ENCODE measurements at places on chromosomes 3 and 15. TPM values are rescaled to one million over a fixed set of nuclear protein-coding genes. Genes with fewer than 3 reads are reported as not detected.

CDCP1 gene
- total RNA-seq, result 75.7 TPM

TIGIT gene
- not detected for total RNA-seq

SAMD7 gene
- total RNA-seq, result not detected

DNA sequence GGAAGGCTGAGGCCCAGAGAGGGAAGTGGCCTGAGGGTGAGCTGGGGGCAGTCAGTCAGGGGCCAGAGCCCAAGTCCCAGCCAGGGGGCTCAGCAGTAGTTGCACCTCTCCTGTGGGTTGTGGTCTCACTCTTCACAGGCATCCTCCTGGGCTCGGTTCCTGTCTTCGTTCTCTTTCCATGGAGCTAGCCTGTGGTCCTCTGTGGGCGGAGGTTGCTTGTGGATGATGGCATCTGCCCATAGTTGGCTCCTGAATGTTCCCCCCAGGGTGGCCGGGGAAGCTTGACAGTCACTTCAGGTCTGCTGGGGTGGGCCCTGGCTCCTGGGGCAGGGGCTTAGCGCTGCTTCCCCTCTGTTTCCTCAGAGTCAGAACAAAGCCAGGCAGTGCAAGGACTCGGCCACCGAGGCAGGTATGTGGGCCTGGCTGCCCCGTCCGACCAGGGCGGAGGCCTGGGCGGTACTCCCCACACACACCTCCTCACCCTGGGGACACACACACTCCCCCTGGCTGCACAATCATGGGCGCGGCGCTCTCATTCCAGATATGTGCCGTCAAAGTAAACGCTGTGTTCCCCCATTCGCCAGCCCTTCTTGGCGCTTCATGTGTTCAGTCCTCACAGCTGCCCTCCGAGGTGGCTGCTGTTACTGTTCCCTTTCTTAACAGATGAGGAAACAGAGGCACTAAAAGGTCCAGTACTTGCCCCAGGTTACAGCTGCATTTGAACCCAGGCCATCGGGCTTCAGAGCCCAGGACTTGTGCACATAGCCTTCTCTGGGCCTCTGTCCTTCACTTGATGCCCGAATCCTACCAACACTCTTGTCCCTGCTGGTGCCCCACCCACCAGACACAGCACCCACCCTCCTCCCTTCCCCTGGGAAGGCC, 34.5 kb downstream of the PSTPIP1 start:
- H3K4me3 ChIP-seq, result no peak overlapping the region
- H3K36me3 ChIP-seq, result no peaks in the 10 kb centered on the region
- H3K27ac ChIP-seq, result no peak overlapping the region
- H3K27me3 ChIP-seq, result no peaks in the 10 kb centered on the region
- no peaks in the 10 kb centered on the region for H3K4me1 ChIP-seq

- no peaks in the 10 kb centered on the region for H3K36me3 ChIP-seq
- H3K27ac ChIP-seq, result no peak overlapping the region
- no peak for DNase-seq
- no peaks in the 10 kb centered on the region for H3K27me3 ChIP-seq
- H3K4me1 ChIP-seq, result no peaks in the 10 kb centered on the region
These were observed 63.0 kb downstream of the SFMBT1 start for GRCh38 chr3:52982839-52983238.

DNA sequence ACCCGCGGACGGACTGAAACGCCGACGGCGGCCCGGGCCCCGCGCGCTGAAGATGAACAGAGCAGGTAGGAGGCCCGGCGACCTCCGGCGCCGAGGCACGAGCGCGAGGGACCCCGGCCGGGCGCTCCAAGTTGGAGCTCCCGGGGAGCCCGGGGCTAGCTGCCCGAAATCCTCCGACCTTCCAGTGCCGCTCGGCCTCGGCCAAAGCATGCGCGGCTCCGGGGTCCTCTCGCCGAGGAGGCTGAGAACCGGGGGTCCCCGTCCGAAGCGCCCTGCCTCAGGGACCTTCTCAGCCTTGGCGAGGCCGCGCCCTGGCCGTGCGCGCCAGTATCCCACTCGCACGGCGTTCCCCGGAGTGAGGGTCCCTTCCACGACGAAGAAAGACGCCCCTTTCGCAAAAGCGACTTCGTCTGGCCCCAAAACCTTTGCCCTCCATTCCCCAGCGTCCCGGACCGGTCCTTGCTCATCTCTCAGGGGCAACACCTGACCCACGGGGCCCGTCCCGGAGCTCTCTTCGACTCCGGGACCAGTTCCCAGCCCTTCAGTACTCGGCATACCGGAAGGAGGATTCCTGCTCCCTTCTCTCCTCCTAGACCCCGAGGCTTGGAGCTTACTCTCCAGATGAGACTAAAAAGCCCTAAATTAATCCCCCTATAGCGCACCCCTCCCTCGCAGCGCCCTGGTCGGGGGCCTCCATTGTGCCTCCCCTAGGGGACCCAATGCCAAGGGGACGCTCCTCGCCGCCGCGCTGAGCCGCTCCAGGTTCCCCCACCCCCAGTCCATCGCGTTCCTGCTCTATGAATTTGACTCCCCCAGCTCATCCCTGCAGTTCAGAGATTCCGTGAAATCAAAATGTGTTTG, 7.7 kb upstream of the FGD5 start:
- no peak for DNase-seq
- no peaks in the 10 kb centered on the region for H3K36me3 ChIP-seq
- no peaks in the 10 kb centered on the region for H3K4me1 ChIP-seq
- no peak overlapping the region for H3K27ac ChIP-seq
- H3K27me3 ChIP-seq, result 0 out of 2 replicates have a peak, but pooled peaks cover 4% of the 10 kb centered on the region

- peak; percentile 76 for DNase-seq
- H3K4me1 ChIP-seq, result peaks cover 52% of the 10 kb centered on the region
- H3K36me3 ChIP-seq, result no peaks in the 10 kb centered on the region
- H3K27ac ChIP-seq, result 0 out of 2 replicates have a peak overlapping the region, but pooled peaks have one; percentile 15
- no peaks in the 10 kb centered on the region for H3K27me3 ChIP-seq
These were observed 58.8 kb downstream of the CPN2 start for GRCh38 chr3:194292331-194292730.

- peaks cover 3% of the 10 kb centered on the region for H3K36me3 ChIP-seq
- H3K27ac ChIP-seq, result peak overlapping the region; percentile 49
- no peak overlapping the region for H3K4me3 ChIP-seq
- peaks cover 21% of the 10 kb centered on the region for H3K4me1 ChIP-seq
- peak; percentile 70 for DNase-seq
- H3K27me3 ChIP-seq, result no peaks in the 10 kb centered on the region
These were observed 14.2 kb upstream of the ULK3 start for GRCh38 chr15:74857082-74857655.
